ENCODE measurements at places on chromosomes 4 and X.

DNA sequence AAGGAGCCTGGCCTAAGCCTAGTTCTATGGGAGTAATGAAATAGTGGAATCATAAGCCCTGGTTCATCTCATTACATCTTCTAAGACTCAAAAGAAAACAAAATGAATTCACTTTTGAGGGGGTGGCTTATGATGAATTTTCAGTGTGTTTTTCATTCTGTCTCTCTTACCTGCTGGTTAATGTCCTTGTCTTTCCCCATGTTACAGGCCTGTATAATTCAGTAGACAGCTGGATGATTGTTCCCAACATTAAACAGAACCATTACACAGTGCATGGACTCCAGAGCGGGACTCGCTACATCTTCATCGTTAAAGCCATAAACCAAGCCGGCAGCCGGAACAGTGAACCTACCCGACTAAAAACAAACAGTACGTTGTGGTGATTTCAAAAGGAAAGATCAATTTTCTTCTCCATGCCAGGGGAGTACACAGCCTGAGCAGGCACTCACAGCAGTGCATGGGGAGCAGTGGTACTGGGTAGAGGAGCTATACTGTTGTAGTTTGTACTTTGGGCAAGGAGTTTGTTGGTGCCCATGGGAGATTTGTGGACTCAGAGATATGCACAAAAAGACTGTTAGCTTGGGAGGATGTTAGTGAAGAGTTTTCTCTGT is 57.9 kb downstream of the TEX13B start:
- no peak overlapping the region for H3K27ac ChIP-seq
- no peaks in the 10 kb centered on the region for H3K4me1 ChIP-seq
- no peaks in the 10 kb centered on the region for H3K27me3 ChIP-seq

- no peak overlapping the region for H3K27ac ChIP-seq
- H3K27me3 ChIP-seq = no peaks in the 10 kb centered on the region
- no peak for DNase-seq
- no peaks in the 10 kb centered on the region for H3K4me1 ChIP-seq
- no peaks in the 10 kb centered on the region for H3K36me3 ChIP-seq
These were observed 18.9 kb upstream of the SPANXN3 start for GRCh38 chrX:143536176-143536575.

DNA sequence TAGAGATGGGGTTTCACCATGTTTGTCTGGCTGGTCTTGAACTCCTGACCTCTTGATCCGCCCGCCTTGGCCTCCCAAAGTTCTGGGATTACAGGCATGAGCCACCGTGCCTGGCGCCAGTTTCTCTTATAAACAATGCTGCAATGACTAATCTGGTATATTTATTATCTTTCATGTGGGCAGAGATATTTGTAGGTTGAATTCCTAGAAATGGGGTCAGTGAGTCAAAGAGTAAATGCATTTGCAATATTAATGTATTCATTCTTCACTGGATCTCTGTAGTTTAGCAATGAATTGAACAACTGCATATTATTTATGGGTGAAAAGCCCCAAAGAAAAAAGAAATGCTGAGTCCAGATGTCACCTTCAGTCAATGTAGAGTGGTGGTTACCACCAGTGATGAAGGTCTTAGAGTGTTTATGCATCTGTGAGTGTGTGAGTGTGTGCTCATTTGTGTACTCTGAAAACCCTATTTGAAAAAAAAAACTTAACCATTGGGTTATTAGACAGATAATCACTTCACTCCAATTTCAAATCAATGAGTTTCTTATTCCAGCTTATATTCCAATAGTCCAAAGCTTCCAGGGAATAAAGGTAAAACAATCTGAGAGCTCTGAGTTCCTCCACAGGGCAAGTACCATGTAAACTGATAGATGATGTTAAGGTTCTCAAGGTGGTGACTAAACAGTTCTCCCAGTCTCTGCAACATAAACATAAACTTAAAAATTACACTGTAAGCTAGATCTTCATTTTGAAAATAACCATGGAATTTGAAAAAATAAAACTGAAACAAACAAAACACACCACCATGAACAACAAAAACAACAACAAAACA is 22.6 kb upstream of the CD38 start:
- H3K27ac ChIP-seq = no peak overlapping the region
- DNase-seq = peak; percentile 81
- no peaks in the 10 kb centered on the region for H3K36me3 ChIP-seq

GRCh38 chr4:99808260-99808857 is 8.3 kb upstream of the DAPP1 start:
- DNase-seq = peak; percentile 31
- no peak overlapping the region for H3K4me3 ChIP-seq
- no peaks in the 10 kb centered on the region for H3K4me1 ChIP-seq
- no peaks in the 10 kb centered on the region for H3K36me3 ChIP-seq
- no peak overlapping the region for H3K27ac ChIP-seq
- H3K27me3 ChIP-seq = peaks cover 8% of the 10 kb centered on the region

- H3K27me3 ChIP-seq = no peaks in the 10 kb centered on the region
- no peak overlapping the region for H3K27ac ChIP-seq
- no peak for DNase-seq
- no peak overlapping the region for H3K4me3 ChIP-seq
- no peaks in the 10 kb centered on the region for H3K36me3 ChIP-seq
These were observed 57.5 kb upstream of the FAM47C start for GRCh38 chrX:36950495-36951253.

- H3K4me3 ChIP-seq = no peak overlapping the region
- no peaks in the 10 kb centered on the region for H3K36me3 ChIP-seq
- no peaks in the 10 kb centered on the region for H3K4me1 ChIP-seq
These were observed 30.7 kb downstream of the TAF7L start for GRCh38 chrX:101260435-101260834.

DNA sequence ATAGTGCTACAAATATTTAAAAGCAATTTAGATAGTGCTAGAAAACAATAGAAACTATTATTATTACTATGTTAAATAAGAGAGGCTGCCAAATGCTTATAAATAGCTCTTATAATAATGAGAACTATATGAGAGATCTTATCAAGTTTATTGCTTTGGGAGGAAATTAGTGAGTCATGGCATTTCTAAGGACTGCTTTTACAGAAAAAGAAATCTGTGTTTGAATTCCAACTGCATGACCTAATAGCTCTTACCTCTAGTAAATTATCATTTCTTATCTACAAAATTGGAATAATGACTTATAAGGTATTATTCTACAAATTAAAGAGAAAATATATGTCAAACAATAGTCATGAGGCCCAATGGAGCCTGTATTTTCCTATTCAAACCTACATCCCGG is 177.2 kb downstream of the GABRG1 start:
- no peaks in the 10 kb centered on the region for H3K36me3 ChIP-seq
- no peak overlapping the region for H3K27ac ChIP-seq
- DNase-seq = no peak
- H3K27me3 ChIP-seq = no peaks in the 10 kb centered on the region
- no peak overlapping the region for H3K4me3 ChIP-seq
